ENCODE measurements at places on chromosomes 12 and 14. TPM values are rescaled to one million over a fixed set of nuclear protein-coding genes. Genes with fewer than 3 reads are reported as not detected.

Gene DHH
- 0.72 TPM for total RNA-seq

Gene AGAP2
- total RNA-seq, result 1.8 TPM

Gene TSPAN8
- total RNA-seq, result 2.9 TPM

Gene CCDC177
- total RNA-seq, result not detected

Gene TEX22
- total RNA-seq, result not detected

Gene KRT79
- 0.46 TPM for total RNA-seq

Gene GPR132
- 9.0 TPM for total RNA-seq

Gene IGFBP6
- total RNA-seq, result 902 TPM

Gene CLEC2A
- total RNA-seq, result not detected

Gene SLCO1A2
- total RNA-seq, result not detected

Gene STYK1
- 0.56 TPM for total RNA-seq

Gene TSPAN19
- total RNA-seq, result not detected

Gene ENDOU
- 2.2 TPM for total RNA-seq

Gene AQP6
- not detected for total RNA-seq

Gene RNF212B
- not detected for total RNA-seq

GRCh38 chr12:51721282-51721940 is 127.1 kb downstream of the FIGNL2 start:
- DNase-seq, result no peak

- DNase-seq, result no peak
Observed at GRCh38 chr14:29798108-29798663, 129.5 kb downstream of the PRKD1 start.

DNA sequence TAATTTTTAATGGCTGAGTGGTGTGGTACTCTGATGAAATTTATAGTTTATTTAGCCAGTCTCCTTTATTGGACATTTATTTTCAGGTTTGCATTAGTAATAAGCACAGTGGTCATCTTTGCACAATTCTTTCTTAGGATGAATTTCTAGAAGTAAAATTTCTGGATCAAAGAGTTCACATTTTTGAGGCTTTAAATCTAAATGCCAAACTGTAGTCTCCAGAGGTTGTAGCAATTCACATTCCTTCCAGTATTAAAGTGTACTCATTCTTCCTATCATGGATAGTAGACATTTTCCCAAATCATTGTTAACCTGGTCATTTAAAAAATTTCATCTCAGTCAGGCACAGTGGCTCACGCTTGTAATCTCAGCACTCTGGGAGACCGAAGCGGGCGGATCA is 24.8 kb downstream of the SLC39A9 start:
- DNase-seq, result no peak

DNA sequence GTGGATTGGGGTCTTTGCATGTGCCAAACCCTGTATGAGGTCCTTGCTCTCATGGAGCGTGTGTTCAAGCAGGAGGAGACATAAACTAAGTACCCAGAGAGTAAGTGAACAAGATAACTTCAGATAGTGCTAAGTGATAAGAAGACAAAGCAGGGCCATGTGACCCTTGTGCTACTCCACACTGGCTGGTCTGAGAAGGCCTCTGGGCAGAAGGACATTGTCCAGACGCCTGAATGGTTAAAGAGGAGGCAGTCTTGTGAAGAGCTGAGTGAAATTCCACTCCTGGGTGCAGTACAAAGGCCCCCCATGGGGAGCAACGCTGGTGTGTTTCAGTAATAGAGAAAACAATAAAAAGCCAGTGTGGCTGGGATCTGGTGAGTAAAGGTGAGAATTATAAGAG is 93.3 kb upstream of the RIC8B start:
- no peak for DNase-seq

GRCh38 chr14:90017371-90017770 is 44.4 kb upstream of the KCNK13 start:
- no peak for DNase-seq

GRCh38 chr12:102976609-102977280 is 19.3 kb downstream of the ASCL1 start:
- DNase-seq, result no peak

DNA sequence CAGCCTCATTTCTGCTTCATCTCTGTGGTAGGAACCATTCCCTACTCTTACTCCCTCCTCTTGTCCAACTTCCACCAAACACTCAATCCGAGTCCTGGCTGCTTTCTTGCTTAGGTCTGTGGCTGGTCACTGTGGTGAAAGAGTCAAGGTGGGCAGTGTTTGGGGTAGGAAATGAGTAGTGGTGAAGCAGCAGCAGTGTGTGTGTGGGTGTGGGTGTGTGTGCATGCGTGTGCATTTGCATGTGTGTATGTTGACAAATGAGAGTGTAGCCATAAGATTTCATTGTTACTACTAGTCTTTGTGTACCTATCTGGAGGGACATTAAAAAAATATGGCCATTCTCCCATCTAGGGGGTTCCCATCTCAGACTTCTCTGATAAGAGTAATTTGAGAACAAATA is 78.6 kb upstream of the SCN8A start:
- DNase-seq, result no peak

- DNase-seq, result no peak
Observed at GRCh38 chr12:52073531-52074381, 4.0 kb downstream of the ATG101 start.

- DNase-seq, result no peak
Observed at GRCh38 chr14:59622631-59623030, 46.0 kb upstream of the CCDC175 start.

DNA sequence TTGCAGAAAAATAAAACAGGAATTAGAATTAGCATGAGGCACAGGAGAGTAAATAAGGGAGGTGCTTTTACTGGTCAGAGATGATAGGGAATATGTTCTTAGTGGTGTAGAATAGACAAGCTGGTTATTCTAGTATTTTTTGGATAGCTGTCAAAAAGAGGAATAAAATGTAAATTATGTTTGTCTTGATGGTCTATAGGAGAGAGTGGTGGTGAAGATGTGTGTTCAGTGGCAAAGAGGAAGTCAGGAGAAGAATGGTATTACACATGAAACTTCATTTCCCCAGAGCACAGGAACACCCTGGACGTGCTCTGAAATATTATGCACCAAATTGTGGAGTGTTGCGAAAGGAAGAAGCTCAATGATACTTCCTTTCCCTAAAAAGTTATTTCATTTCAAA is 27.8 kb downstream of the MUCL1 start:
- DNase-seq, result no peak

DNA sequence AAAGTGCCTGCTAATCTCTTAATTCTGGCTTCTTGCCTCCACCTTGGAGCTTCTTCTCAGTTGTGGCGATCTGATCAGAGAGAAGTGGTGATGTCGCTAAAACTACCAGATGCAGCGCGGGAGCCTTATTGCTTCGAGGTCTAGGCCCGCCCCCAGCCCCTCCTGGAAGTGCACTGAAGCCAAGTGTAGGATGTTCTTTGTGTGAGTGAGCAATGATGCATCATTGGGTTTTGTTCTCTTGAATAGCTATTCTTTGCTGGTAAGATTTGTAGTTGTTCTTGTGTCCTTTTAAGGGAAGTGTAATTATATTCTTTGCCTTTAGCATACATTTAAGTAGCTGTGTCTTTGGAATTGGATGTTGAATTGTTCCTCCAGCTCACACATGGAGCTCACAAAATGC is 35.8 kb downstream of the MTHFD1 start:
- DNase-seq, result no peak

DNA sequence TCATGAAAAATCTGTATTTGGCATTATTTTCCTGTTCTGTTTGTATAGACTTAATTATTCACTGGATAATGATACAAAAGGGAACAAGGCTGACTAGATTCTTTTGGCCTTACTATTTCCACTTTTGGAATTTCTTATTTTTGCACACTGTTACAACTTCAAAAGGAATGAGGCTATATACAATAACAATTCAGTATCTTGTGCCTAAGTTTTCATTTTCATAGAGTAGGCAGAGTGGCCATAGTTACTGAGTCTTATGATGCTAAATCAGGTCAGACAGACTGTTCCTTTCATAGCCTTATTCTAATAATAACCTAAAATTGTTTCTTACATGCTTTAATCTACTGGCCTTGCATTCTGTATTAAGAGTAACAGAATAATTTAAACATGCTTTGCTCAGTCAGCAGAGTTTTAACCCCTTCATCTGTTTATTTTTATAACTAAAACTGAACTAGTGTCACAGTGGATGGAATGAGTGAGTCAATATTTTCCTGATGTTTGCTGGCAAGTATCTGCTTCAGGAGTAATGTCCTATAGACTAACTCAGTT is 10.5 kb downstream of the TTC8 start:
- DNase-seq, result no peak

- DNase-seq, result no peak
Observed at GRCh38 chr12:71430756-71431155, 8.8 kb upstream of the LGR5 start.

GRCh38 chr14:98015921-98016320 is 1218.7 kb downstream of the VRK1 start:
- no peak for DNase-seq

GRCh38 chr12:111268738-111269572 is 99.9 kb downstream of the PHETA1 start:
- DNase-seq, result no peak

- DNase-seq, result no peak
Observed at GRCh38 chr12:31321186-31321896, 4.6 kb downstream of the SINHCAF start.

DNA sequence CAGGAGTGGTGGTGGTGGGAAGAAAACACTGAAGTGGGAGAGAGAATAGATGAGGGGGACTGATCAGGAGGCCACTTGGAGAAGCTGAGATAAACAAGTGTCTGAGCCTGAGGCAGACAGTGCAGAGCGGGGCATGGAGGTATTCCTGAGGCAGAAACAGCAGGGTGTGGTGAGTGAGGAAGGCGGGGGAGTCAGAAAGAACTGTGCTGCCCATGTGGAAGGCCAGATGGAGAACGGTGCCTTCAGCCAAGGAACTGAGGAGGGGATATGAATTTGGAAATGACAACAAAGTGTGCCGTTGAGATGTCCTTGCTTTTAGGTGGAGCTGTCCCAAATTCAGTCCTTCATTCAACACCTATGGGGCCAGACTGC is 13.7 kb downstream of the APPL2 start:
- no peak for DNase-seq

- no peak for DNase-seq
Observed at GRCh38 chr14:94682736-94683135, 70.5 kb downstream of the SERPINA3 start.

DNA sequence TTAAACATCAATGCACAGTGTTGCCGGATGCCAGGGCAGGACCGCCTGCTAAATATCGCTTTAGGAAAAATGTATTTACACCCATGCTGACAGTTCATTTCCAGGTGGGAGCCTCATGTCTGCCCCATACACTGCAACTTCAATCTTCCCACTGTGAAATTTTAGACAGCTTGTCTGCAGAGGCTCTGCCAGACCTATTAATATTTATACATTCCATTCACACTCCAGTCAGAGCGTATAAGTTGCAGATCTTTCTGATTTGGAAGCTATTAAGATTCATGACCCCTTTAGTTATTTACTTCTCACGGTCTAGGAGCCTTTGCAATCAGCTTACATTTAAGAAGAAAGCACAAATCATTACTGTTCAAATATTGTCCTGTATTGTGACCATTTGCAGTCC is 357.4 kb downstream of the ATP23 start:
- no peak for DNase-seq

DNA sequence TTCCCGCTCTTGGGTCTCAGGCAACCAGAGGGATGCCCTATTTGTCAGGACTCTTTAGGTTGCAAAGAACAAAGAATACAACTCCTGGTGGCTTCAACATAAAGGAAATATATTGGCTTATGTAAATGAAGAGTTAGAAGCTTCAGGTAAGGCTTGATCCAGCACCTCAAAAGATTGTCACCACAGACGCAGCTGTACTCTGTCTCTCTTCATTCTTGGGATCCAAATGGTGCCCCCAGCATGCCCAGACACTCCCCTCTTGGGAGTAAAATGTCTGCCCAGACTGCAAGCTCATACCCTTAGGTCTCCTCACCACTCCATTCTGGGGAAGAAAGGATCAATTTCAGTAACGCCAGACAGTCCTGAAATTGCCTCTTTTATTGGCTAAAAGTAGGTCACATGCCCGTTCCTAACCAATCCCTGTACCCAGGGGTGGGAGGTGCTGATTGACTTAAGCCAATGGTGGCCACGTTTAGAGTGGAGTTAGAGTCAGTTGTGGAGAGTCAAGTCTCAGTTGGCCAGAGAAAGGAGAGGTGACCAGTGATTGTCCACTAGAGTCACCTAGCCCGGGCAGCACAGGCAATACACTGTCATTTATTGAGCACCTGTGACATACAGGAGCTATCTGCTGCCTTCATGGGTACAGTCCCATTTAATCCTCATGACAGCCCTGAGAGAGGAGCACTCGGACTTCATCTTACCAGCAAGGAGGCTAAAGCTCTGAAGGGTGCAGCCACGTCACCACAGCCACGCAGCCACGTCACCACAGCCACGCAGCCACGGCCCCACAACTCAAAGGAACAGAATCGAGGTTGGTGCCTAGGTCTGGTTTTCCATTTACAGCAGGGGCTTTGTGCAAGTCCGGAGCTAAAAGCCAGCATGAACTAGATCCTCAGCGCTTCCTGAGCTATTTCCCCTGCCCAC is 19.7 kb upstream of the BEGAIN start:
- DNase-seq, result no peak

DNA sequence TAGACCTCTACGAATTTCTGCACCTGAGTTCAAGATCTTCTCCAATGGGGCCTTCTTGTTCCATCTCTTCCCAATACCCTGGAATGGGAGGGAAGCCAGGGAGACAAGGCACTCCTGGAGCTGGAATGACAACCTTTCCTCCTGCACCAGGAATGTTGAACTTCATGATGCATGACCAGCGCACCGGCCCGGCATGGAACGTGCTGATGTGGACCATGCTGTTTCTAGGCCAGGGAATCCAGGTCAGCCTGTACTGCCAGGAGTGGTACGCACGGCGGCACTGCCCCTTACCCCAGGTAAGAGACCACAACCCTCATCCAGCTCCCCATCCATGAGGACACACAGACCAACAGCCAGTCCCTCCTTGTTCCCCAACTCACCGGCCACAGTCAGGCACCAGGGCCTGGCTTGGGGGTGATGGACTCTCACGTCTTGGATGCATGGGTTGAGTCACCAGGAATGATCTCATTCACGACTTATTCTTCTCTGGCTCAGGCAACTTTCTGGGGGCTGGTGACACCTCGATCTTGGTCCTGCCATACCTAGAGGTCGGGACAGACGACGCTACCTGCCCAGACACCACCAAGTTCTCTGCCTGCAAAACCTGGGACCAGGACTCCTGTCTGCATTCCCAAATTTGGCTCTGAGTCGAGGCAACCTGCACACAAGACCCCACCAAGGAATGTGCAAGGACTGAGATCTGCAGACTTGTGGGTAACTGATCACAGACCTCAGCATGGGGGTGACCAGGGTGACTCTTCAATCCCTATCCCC is 20.5 kb downstream of the SOAT2 start:
- DNase-seq, result no peak

GRCh38 chr14:99964979-99965378 is 100.2 kb upstream of the EVL start:
- DNase-seq, result no peak

- DNase-seq, result no peak
Observed at GRCh38 chr12:22257100-22257499, 77.4 kb downstream of the ST8SIA1 start.

DNA sequence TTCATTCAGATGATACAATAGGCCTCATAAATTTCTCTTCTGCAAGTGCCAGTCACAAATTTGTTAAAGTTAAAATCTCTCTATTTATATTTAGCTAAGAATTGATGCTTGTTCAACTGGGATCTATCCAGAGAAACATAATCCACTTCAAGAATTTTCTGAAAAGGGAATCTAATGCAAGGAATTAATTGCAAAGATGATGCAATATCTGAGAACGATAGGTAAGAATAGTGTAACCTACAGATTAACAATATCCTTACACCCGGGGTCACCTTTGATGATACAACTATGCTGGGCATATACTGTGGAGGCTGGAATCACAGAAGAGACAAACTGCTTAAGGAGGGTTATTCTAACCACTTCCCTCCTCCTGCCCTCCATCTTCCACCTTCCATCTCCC is 295.1 kb downstream of the FOXG1 start:
- no peak for DNase-seq

- no peak for DNase-seq
Observed at GRCh38 chr12:52258335-52258901, 16.0 kb upstream of the KRT86 start.
